Hindlimb muscle (tissue), 1 donor: ENCODE measurements at places on chromosomes 7 and 10.

GRCh38 chr10:58868736-58869435 is 307.6 kb upstream of the PHYHIPL start:
- no peak for DNase-seq

GRCh38 chr7:140607441-140607989 is 33.1 kb downstream of the DENND2A start:
- DNase-seq: peak; percentile 69

GRCh38 chr10:15168291-15168785 is at the start of gene NMT2:
Gene NMT2, minus strand, starts transcription at chr10:15168693. Its CDS starts 81 bp downstream, at chr10:15168612.
- DNase-seq: peak; percentile 87

DNA sequence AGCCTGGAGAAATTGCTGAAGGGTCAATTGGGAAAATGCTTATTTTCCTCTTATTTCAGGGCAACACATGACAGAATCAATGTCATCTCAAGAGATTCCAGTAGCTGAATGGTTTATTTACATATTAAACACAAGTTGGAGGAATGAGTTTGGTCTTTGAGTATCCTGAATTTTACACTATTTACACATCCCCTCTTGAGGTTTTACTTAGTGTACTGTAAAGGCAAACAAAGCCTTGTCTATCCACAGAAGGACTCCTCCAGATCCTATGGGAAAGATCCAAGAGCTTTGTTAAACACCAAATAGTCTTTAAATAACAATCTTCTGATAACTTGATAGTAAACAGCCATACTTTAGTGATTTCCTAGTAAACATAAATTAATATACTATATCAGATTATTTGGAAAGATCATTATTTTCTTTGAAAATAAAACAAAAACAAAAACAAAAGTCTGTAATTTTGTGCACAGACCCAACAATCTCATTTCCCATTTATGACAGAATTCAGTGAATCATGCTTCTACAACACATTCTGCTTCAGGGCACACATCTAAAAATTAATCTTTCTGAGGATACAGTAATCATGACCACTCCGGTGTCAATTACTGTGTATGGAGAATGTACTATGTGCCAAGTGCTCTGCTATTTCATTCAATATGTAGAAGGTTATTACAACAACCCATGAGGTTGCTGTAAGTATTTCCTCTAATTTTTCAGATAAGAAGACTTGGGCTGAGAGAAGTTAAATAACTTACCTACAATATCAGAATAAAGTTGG is 575.0 kb upstream of the LRRTM3 start:
- DNase-seq: no peak

- DNase-seq: no peak
These were observed 28.7 kb downstream of the GBF1 start for GRCh38 chr10:102274062-102274461.

DNA sequence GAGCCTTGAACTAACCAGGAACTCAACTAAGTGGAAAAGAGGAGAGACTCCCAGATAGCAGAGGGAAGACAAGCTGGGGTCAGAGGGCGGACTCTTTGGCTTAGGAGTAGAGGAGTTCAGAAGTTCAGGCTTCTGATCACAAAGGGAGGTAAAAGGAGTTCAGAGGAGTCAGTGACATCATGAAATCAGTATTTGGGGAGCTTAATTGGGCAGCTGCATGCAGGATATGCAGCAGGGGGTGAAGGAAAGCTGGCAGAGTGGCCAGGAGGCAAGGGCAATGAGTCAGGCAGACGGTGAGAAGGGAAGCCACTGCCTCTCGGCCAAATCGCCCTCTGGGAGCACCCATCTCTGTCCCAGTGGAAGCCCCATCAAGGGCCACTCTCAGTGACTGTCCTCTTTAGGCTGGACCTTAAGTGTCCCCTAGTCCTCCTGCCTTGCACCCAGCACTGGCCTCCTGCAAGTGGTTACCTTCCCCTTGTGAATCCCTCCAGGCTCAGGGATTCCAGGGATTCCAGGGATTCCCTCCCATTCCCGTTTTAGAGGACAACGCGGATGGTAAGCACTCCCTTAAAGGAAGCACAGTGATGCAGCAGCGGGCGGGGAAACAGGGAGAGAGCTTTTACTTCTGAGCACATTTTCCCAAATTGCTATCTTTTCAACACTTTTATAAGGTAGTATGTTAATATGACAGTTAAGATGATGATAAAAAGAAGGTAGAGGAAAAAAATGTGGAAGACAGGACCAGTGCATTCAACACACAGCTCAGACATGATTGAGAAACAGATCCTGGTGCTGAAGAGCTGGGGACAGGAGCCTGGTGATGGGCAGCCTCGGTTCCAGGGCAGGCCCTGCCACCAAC is 72.6 kb downstream of the KCNMA1 start:
- DNase-seq: no peak

- no peak for DNase-seq
These were observed 661.7 kb downstream of the IPMK start for GRCh38 chr10:57605948-57606485.

GRCh38 chr7:134690614-134691504 is 44.2 kb downstream of the BPGM start:
- DNase-seq: no peak

- no peak for DNase-seq
These were observed 18.8 kb upstream of the TLL2 start for GRCh38 chr10:96532523-96532922.

DNA sequence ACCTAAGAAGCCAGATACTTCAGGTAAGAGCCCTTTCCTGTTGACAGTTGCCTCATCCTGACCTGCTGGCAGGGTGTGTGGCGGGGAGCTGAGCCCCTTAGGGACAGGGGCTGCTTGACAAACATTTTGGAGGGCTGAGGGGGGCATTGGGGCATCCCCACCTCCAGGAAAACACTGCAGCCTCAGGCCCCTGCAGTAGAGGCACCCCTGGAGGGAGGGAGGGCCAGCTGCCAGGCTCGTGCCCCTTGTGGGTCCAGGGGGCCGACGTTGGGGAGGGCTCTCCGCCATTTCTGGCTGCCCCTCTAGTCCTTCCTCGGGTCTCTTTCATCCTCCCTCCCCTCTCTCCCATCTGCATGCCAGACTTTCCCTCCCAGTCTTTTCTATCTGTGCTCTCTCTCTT is 177.3 kb downstream of the RPS24 start:
- no peak for DNase-seq

- DNase-seq: no peak
These were observed 593.6 kb downstream of the GRM8 start for GRCh38 chr7:126659124-126659523.

- DNase-seq: no peak
These were observed 50.3 kb upstream of the GSAP start for GRCh38 chr7:77466450-77466849.

DNA sequence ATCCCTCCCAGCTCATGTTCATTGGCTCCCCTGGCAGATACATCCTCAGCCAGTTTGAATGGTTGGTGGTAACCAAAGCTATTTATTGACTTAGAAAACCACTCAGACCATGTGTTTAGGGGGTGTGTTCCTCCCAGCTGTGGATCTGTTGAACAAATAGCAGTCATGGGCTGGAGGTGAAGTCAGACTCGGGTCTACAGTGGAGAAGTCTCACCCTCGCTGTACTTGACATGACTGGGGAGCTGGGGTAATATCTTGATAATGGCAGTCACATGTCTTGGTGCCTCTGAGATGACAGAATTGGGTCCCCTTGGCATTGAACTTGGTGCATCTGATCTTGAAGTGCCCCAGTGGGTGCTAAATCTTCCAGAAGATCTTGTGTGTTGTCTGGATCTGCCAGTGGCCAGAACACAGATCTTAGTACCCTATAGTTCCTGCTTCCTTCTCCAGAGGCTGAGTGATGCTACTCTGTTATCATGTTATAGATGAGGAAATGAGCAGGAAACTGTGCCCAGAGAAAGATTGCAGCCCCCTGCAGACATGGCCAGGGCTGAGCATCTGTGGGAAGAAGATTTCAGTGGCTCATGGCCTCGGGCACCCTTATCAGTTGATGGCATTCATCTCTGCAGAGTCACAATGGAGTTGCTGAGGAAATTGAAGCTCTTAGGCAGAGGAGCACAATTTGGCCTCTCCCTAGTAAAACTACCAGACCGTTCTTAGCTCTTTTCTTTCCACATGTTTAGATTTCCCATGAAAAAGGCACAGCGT is 50.4 kb downstream of the ADRA2A start:
- no peak for DNase-seq

DNA sequence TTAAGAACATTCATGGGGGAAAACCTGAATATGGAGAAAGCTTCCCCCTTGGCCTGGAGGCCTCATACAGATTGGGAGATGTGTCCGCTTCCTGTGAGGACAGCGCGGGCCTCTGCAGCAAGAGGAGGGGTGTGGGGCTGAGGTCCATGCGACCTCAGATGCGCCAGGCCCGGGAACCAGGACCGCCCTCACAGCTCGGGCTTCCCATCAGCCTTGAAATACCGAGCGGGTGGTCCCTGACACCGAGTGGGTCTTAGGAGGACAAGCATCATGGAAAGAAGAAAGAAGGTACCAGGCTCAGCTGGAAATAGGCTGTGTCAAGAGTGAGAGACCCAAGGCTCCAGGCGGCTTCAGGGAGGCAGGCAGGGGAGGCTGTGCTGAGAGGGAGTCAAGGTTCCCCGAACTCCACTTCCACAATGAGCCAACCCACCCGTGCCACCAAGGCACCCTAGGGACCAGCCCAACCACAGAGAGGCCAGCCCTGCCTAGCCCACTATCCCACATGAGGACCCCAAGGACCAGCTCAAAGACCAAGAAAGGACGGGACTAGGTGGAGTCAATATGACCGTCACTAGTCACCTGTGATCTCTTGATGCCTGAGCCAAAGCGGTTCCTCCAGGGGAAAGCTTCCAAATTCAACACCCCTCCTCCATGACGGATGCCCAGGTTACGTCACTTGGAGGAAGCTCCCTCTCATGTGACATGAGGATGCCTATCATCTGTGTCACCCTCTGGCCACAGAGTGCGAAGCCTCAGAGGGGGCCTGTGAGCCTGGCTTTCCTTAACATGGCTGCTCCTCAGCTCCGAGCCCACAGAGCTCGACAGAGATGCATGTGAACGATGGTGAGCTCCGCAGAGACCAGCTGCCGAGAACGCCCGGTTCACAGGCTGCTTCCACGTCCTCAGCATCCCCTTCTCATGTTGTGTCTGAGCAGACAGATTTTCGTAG is 103.7 kb downstream of the TCERG1L start:
- no peak for DNase-seq

DNA sequence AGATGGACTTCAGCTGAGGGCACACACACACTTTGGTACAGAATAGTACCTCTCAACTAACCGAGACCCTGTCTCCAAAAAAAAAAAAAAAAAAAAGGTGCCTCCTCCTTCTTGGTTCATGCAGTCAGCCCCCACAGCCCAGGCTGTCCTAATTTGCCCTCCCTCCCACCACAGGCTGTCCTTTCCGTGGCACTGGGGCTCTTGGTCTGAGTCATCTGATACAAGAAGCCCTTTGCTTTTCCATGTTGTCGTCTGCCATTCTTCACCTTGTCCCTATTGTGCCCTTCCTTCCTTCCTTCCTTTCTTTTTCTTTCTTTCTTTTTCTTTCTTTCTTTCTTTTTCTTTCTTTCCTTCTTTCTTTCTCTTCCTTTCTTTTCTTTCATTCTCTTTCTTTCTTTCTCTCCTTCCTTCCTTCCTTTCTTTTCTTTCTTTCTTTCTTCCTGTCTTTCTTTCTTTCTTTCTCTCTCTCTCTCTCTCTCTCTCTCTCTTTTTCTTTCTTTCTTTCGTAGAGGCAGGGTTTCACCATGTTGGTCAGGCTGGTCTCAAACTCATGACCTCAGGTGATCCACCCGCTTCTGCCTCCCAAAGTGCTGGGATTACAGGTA is 96.0 kb upstream of the IKZF1 start:
- no peak for DNase-seq

DNA sequence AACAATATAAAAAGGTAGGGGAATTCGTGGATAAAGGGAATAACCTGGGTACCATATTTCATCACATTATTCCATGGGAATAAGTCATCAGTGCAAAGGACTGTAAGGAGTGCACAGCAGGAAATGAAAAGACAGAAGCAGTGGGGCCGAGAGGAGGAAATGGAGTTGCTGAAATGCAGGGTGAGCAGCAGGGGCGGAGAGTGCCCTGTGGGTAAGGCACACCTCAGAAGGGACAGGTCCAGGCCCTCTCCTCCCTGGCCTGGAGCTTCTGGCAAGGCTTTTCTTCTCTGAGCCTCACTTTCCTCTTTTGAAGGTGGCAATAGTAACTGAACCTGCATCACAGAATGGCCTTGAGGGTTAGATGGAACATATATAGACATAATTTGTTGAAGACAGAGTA is 26.2 kb downstream of the IKZF1 start:
- no peak for DNase-seq

DNA sequence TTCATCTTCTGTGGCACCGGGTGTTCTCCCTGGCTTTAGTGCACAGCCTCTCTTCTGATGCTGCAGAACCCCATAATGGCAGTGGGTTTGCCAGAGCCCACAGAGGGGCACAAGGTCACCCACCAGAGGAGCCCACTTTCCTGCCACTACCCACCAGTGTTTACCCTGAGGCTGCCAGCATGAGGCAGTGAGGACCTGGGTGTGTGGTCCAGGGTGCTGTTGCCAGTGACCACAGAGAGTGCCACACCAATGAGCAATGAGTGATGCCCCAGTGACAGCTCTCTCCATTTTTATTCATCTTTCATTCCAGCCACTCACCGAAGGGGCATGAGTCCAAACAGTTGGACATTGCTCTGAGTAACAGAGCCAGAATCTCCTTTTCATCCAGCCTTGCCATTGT is 34.8 kb downstream of the MTURN start:
- DNase-seq: no peak

DNA sequence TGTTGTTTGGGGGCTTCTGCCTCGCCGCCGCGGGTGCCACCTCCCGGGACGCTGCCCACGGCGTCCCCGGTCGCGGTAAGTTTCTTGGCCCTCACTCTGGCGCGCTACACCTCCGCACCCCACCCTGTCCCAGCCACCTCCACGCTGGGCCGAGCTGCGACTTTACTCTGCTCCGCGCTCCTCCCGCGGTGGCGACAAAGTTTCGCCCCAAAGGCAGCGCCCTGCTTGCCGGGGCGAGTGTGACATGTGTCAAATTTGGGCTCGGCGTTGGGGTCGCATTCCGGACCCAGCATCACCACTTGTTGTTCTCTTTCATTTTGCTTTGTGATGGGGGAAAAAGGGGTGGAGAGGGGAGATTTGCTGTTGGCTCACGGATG is 167.7 kb upstream of the PPP1R3A start:
- DNase-seq: peak; percentile 53
